ENCODE measurements at places on chromosomes 4 and X. TPM values are rescaled to one million over a fixed set of nuclear protein-coding genes. Genes with fewer than 3 reads are reported as not detected.

- DNase-seq: no peak
These were observed 10.2 kb downstream of the SOD3 start for GRCh38 chr4:24805566-24805965.

DNA sequence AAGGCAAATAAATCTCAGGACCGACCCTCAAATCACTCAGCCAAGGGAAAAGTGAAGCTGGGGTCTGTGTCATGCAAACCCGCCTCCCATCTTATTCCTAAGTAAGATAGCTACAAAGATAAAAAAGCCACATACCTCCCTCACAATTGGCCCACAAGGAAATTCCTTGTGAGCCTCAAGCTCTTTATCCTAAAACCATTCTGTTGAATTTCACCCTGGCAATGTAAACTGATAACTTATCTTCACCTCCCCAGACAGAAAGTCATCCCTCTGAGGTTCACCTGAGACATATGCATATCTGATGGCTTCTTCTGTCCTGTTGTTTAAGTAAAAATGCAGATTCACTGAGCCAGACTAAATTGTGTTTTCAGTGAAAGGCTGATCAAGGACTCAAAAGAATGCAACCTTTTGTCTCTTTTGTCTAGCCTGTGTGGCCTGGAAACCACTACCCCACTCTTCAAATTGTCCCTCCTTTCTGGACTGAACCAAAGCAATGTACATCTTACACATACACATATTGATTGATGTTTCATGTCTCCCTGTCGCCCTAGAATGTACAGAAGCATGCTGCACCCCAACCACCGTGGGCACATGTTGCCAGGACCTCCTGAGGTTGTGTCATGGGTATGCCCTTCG, 91.3 kb downstream of the MFAP3L start:
- no peak for DNase-seq

- no peak for DNase-seq
These were observed 294.1 kb downstream of the STIM2 start for GRCh38 chr4:27154706-27155105.

The GNL3L gene
- 21.6 TPM for total RNA-seq

- no peak for DNase-seq
These were observed 261.2 kb downstream of the TRIML1 start for GRCh38 chr4:188400451-188400850.

GRCh38 chr4:98816386-98816785, 112.5 kb downstream of the EIF4E start:
- DNase-seq: no peak

GRCh38 chrX:17368002-17368401, 7.0 kb upstream of the NHS start:
- no peak for DNase-seq

GRCh38 chr4:80454556-80454955, 119.0 kb downstream of the CFAP299 start:
- DNase-seq: no peak

The CNOT6L gene
- 8.6 TPM for total RNA-seq
